ENCODE measurements at places on chromosomes 4 and X.

DNA sequence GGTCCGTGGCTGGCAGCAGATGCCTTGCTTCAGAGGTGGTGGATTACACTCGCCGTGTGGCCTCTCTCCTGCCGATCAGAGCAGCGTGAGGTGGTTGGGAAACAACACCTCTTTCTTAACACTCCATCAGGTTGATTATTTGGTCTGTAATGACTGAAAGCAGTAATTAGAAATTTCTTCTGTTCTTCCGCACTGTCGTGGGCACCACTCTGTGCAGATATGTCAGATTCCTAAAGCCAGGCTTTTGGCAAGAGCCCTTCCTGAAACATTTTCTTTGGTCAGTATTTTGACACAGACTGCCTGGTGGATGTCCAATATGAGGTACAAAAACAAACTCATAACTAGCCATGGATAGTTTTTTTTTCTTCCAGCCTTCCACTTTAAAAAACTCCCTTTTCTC, 100.9 kb downstream of the FNIP2 start:
- DNase-seq, result no peak

- no peak for DNase-seq
Measured at GRCh38 chr4:47669946-47670345, 167.9 kb downstream of the CORIN start.

- no peak for DNase-seq
Measured at GRCh38 chrX:108036298-108036973, 8.4 kb upstream of the VSIG1 start.

GRCh38 chr4:55386073-55386472, 9.7 kb upstream of the TMEM165 start:
- DNase-seq, result peak; percentile 31

Data from activated CD4-positive, alpha-beta T cell treated with anti-CD3 and anti-CD28 coated beads, Interleukin-2, amount 50 U/mL, for 16 hours (primary cell).